ENCODE measurements at places on chromosomes 1 and 21. TPM values are rescaled to one million over a fixed set of nuclear protein-coding genes. Genes with fewer than 3 reads are reported as not detected.

The LMOD1 gene
- polyA plus RNA-seq, result 0.34 TPM

The LCE1C gene
- polyA plus RNA-seq, result not detected

The ETNK2 gene
- not detected for polyA plus RNA-seq

The ADORA1 gene
- 1.4 TPM for polyA plus RNA-seq

The TTF2 gene
- 19.1 TPM for polyA plus RNA-seq

The DONSON gene
- 19.6 TPM for polyA plus RNA-seq

The OSCP1 gene
- polyA plus RNA-seq, result 51.8 TPM

The INKA2 gene
- polyA plus RNA-seq, result 2.1 TPM

The CRYAA gene
- polyA plus RNA-seq, result not detected

The FOXD2 gene
- polyA plus RNA-seq, result not detected

The LCE6A gene
- polyA plus RNA-seq, result not detected

The IPP gene
- 2.5 TPM for polyA plus RNA-seq

The CA6 gene
- not detected for polyA plus RNA-seq

The AIRE gene
- polyA plus RNA-seq, result not detected

Measured in Purkinje cell (primary cell).